GM23338 (cell line): ENCODE measurements at places on chromosomes 1 and 21. TPM values are rescaled to one million over a fixed set of nuclear protein-coding genes. Genes with fewer than 3 reads are reported as not detected.

DNA sequence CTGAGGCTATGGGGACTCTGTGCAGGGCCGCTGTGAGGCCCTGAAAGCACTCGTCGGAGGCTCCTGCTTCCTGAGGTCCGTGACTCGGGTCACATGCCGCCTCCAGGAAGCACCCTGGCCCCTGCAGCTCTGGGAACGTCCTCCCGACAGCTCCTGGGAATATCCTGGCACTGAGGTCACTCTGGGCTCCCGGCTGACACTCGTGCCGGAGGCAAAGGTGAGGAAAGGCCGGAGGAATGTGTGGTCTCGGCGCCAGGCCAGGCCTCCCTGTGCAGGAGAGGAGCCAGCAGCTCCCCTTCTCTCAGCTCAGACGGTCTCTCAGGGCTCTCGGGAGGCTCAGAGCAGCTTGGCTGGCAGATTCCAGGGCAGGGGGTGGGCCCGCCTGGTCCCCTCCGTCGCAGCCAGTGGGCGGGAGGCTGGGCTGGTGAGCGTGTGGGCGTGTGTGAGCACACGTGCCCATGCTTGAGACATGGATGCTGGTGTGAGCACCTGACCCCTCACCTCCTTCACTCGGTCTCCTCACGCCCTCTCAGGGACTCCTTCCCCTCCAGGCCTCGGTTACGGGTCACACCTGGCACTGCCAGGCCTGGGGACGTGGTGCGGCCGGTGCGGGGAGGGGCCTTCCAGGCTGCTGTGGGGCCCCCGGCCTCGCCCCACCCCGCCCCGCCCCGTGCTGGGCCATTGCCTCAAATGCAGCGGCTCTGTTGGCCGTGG is 5.5 kb upstream of the RNF223 start:
- H3K4me3 ChIP-seq, result peak overlapping the region; percentile 55
- H3K27ac ChIP-seq, result no peak overlapping the region
- H3K4me1 ChIP-seq, result no peaks in the 10 kb centered on the region; the same call in 1 of the 2 replicates
- no peaks in the 10 kb centered on the region for H3K36me3 ChIP-seq

- H3K36me3 ChIP-seq, result no peaks in the 10 kb centered on the region
- DNase-seq, result no peak
- H3K27me3 ChIP-seq, result peaks cover 30% of the 10 kb centered on the region
- H3K27ac ChIP-seq, result no peak overlapping the region
- no peak overlapping the region for H3K4me3 ChIP-seq
Measured at GRCh38 chr21:42012344-42012743, 2.2 kb upstream of the ZBTB21 start.

DNA sequence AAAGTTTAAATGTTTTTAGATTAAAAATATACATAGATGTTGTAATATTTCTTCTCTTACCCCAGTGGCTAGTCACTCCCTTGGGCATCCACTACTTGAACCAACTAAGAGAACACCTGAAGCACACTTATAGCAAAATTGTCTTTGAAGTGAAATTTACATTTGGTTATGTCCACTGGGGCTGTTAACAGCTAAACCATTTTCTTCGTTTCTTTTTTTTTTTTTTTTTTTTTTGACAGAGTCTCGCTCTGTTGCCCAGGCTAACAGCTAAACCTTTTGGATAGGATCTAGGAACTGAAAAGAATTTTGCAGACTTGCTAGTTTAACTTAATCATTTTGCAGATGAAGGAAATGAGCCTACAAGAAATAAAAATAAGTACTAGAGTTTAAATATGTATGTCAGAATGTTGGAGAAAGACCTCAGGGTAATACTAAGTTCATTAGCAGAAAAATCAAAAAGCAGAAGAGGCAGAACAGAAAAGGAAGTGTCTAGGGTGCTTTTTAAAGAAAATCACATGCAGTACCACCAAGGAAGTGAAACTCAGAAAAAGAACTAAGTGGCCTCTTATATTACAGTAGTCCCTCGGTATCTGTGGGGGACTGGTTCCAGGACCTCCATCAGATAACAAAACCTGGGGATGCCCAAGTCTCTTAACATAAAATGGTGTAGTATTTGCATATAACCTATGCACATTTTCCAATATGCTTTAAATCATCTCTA is 11.8 kb downstream of the DRAM2 start:
- peaks cover 7% of the 10 kb centered on the region; the same call in 1 of the 2 replicates for H3K36me3 ChIP-seq
- H3K27ac ChIP-seq, result no peak overlapping the region
- no peaks in the 10 kb centered on the region for H3K27me3 ChIP-seq
- H3K4me1 ChIP-seq, result no peaks in the 10 kb centered on the region; the same call in 1 of the 2 replicates
- no peak overlapping the region for H3K4me3 ChIP-seq

DNA sequence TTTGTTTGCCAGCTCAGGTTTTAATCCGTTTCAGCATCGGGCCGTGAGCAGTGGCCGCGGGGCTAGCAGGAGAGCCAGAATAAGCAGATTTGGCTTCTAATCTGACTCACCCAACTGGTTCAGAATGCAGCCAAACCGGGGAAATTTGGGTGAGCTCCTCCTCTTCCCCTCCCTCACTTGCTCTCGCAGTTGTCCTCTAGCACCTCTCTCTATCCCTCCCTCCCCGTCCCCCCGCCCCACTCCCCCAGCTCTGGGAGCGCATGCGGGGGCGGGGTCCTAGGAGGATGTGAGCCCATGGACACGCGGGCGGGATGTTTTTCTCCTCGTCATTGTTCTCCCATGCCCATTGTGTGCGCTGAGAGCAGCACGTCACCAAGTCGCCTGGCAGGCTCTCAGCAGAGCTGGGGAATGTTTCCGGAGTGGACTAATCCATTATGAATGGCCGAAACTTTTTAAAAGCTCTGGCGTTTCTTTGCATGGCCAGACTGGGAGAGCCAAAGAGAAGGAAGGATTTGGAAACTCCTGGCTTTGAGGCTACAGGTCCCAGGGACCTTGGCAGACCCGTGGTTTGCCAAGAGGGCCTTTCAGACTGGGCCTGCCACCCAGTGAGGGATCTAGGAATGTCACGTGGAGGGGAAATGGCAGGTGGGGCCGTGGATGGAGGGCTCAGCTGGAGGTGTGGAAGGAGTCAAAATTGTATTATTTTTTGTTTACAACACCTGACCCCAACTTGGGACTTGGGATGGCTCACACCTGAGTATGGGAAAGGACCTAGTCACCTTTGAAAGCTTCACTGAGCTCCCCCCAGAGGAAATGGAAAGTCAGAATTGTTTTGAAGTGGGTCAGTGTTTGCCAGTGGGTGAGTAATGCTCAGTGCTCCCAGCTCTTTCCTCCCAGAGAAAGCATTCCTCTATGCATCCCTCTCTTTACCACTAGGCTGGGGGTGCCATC is 39.2 kb downstream of the CDK18 start:
- peak overlapping the region; percentile 53 for H3K4me3 ChIP-seq
- DNase-seq, result peak; percentile 95
- peaks cover 13% of the 10 kb centered on the region for H3K27me3 ChIP-seq
- no peaks in the 10 kb centered on the region; the same call in 1 of the 2 replicates for H3K4me1 ChIP-seq
- H3K36me3 ChIP-seq, result no peaks in the 10 kb centered on the region

DNA sequence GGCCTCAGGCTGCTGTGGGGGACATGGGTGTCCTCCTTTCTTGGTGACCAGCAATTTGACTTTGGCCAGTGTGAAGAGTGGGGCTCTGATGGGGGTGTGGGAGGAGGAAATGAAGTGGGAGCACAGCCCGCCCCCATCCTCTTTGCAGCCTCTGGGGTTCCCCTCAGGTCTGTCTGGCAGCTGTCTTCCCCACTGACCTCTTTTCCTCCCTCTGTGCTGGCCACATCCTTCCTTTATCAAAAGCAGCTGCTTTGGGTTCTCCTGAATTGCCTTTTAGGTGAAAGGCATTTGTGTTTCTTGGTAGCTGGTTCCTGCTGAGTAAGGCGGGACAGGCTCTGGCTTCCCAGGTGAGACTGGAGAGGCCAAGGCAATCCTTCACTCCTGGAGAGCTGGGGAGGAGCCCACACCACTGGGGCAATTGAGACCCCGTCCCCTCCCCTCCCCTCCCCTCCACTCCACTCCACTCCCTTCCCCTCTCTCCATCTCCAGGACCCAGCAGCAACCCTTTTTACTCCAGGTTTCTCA is 24.9 kb downstream of the PCAT6 start:
- peaks cover 4% of the 10 kb centered on the region; the same call in 1 of the 2 replicates for H3K4me1 ChIP-seq
- no peaks in the 10 kb centered on the region for H3K27me3 ChIP-seq
- no peak overlapping the region for H3K27ac ChIP-seq
- no peak for DNase-seq
- no peak overlapping the region for H3K4me3 ChIP-seq
- no peaks in the 10 kb centered on the region for H3K36me3 ChIP-seq

- no peak for DNase-seq
- H3K27ac ChIP-seq, result no peak overlapping the region
- no peak overlapping the region for H3K4me3 ChIP-seq
- no peaks in the 10 kb centered on the region for H3K4me1 ChIP-seq
Measured at GRCh38 chr1:5680600-5680999, 311.6 kb downstream of the NPHP4 start.

- no peaks in the 10 kb centered on the region for H3K4me1 ChIP-seq
- H3K4me3 ChIP-seq, result no peak overlapping the region
- DNase-seq, result no peak
- no peaks in the 10 kb centered on the region for H3K36me3 ChIP-seq
Measured at GRCh38 chr1:175204330-175204729, 11.8 kb upstream of the KIAA0040 start.

DNA sequence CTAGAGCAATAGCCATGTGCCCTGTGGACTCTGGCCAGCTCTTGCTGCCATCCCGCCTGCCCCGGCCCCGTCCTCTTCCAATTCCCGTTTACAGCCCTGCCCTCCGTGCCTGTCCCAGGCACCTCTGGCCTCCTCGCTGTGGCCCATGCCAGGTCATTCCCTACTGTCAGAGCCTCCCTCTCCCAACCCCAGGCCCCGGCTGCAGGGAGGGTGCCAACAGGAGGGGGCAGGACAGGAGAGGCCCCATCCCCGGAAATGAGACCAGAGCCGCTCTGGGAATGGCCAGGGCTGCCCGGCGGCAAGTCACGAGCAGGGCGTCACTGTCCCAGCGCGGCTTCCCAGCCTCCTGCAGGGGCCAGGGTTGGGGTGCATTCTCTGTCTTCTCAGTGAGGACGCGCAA is 23.5 kb upstream of the TSPEAR start:
- no peak overlapping the region for H3K4me3 ChIP-seq
- no peak overlapping the region for H3K27ac ChIP-seq
- H3K4me1 ChIP-seq, result no peaks in the 10 kb centered on the region; the same call in 1 of the 2 replicates
- no peak for DNase-seq
- peaks cover 4% of the 10 kb centered on the region; the same call in 1 of the 2 replicates for H3K36me3 ChIP-seq

DNA sequence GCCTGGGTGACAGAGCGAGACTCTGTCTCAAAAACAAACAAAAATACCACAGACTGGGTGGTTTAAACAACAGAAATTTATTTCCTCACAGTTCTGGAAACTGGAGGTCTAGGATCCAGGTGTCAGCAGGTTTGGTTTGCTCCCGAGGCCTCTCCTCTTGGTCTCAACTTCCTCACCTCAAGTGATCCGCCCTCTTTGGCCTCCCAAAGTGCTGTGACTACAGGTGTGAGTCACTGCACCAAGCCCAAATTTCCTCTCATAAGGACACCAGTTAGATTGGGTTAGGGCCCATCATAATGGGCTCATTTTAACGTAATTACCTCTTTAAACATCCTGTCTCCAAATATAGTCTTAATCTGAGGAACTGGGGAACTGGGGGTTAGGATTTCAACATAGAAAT is 35.5 kb downstream of the MFSD2A start:
- H3K27me3 ChIP-seq, result no peaks in the 10 kb centered on the region
- no peak overlapping the region for H3K27ac ChIP-seq
- no peak for DNase-seq
- no peaks in the 10 kb centered on the region for H3K36me3 ChIP-seq
- peaks cover 6% of the 10 kb centered on the region for H3K4me1 ChIP-seq
- no peak overlapping the region for H3K4me3 ChIP-seq

- no peaks in the 10 kb centered on the region; the same call in 1 of the 2 replicates for H3K36me3 ChIP-seq
- H3K27me3 ChIP-seq, result no peaks in the 10 kb centered on the region
- H3K4me1 ChIP-seq, result peaks cover 11% of the 10 kb centered on the region; the same call in 1 of the 2 replicates
- DNase-seq, result no peak
Measured at GRCh38 chr1:93588206-93588605, 93.4 kb downstream of the BCAR3 start.

DNA sequence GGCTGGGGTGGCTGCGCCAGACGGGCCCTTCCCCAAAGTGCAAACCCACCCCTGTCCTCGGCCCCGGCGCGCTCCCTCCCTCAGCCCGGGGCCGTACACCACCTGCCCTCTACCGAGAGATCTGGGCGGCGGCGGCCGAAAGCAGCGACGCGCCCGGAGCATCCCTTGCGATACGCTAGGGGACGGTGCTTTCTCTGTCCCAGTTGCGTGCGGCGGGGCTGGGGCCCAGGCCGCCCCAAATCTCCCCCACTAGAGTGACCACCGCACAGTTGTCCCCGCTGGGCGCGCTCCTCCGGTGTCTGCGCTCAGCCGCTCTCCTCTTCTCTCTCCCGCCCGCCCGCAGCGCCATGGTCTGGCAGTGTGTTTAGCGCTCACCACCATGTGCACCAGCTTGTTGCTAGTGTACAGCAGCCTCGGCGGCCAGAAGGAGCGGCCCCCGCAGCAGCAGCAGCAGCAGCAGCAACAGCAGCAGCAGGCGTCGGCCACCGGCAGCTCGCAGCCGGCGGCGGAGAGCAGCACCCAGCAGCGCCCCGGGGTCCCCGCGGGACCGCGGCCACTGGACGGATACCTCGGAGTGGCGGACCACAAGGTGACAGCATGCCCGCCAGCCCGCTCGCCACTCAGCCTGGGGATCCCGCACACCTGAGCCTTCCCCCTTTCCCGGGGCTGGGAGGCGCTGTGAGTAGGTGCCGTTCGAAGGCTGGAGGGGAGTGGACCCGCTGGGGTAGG is 1.0 kb downstream of the ST6GALNAC5 start:
- H3K4me3 ChIP-seq, result peak overlapping the region; percentile 96
- DNase-seq, result peak; percentile 83
- no peak overlapping the region for H3K27ac ChIP-seq
- peaks cover 41% of the 10 kb centered on the region for H3K27me3 ChIP-seq

- H3K27me3 ChIP-seq, result no peaks in the 10 kb centered on the region
- DNase-seq, result peak; percentile 28
- no peak overlapping the region for H3K27ac ChIP-seq
- peaks cover 4% of the 10 kb centered on the region for H3K4me1 ChIP-seq
- H3K36me3 ChIP-seq, result no peaks in the 10 kb centered on the region
Measured at GRCh38 chr1:182301467-182302198, 90.0 kb downstream of the GLUL start.

DNA sequence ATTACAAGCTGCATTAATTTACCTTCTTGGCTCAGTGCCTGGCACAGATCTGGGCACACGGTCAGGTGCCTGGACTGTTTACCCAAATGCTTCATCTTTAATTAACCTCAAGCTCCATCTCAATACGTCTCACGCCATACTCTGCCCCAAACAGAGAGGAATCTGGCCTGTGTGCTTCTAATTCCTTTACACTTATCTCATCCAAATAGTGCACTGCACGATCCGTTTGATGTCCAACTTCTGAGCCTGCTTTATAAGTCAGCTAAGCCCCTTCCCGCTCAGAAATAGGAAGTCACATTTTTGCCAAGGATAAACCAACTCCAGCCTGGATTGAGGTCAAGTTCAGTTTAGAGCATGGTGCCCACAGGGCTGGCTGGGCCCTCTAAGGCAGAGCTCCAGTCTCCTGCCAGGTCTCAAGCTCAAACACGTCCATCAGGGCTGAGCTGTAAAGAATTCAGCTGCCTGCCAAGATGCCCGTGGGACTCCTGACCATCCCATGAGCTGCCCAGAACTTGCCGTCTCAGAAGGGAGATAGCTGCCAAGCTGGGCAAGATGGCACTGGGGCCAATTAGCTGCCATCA is 233.5 kb downstream of the TRABD2B start:
- no peak for DNase-seq
- no peak overlapping the region for H3K27ac ChIP-seq
- no peaks in the 10 kb centered on the region for H3K27me3 ChIP-seq
- H3K4me1 ChIP-seq, result no peaks in the 10 kb centered on the region
- H3K36me3 ChIP-seq, result no peaks in the 10 kb centered on the region

- DNase-seq, result no peak
- H3K27me3 ChIP-seq, result no peaks in the 10 kb centered on the region
- H3K36me3 ChIP-seq, result no peaks in the 10 kb centered on the region
- no peak overlapping the region for H3K4me3 ChIP-seq
Measured at GRCh38 chr1:212125654-212126053, 90.1 kb downstream of the DTL start.

VAV3 gene
- 3.0 and 3.4 TPM in 2 replicates for polyA plus RNA-seq

APCS gene
- not detected in 2 replicates for polyA plus RNA-seq

OR2T27 gene
- polyA plus RNA-seq, result not detected in 2 replicates

CD5L gene
- not detected in 2 replicates for polyA plus RNA-seq

TCHHL1 gene
- polyA plus RNA-seq, result not detected in 2 replicates
